IPS DF 6.9 (cell line): ENCODE measurements at places on chromosomes 7 and 10.

GRCh38 chr7:107196834-107197610, 28.2 kb downstream of the HBP1 start:
- DNase-seq, result no peak
- no peaks in the 10 kb centered on the region for H3K4me1 ChIP-seq
- H3K27me3 ChIP-seq, result no peaks in the 10 kb centered on the region
- no peaks in the 10 kb centered on the region; the same call in 1 of the 2 replicates for H3K36me3 ChIP-seq
- no peak overlapping the region for H3K27ac ChIP-seq

GRCh38 chr7:20224025-20224424, 6.8 kb upstream of the MACC1 start:
- H3K36me3 ChIP-seq, result no peaks in the 10 kb centered on the region
- no peak for DNase-seq
- peaks cover 4% of the 10 kb centered on the region; the same call in 1 of the 2 replicates for H3K4me1 ChIP-seq
- no peaks in the 10 kb centered on the region for H3K27me3 ChIP-seq
- no peak overlapping the region for H3K27ac ChIP-seq

DNA sequence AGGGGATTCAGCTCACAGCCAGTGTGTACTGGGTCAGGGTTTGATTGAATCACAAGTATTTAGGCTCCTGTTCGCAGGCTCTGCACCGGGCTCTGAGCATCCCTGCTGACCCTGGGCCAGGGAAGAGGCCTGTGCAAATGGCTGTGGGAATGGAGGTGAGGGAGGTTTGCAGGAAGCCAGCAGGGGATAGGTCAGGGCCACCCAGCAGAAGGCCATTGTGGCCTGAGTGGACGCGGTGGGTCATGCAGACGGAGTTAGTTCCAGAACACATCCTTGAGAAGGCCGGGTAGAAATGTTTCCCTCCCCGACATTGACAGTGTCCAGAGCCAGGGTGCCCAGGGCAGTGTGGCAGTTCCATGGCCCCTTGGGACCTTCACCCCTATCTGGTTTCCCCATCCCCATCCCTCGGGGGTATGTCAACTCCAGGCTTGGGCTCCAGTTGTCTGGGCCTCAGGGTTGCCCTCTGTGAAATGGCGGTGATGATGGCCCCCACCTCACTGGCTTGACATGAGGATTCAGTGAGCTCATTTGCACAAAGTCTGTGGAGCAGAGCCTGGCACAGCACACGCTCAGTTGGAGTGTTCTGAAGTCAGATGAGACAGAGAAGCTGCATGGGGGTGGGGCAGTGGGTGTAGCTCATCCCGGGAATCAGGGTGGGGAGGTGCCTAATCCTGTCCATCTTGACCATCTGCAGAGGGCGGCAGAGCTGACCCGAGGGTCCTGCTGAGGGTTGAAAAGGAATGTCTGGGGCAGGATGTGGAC, 107.6 kb downstream of the ADCY1 start:
- H3K4me3 ChIP-seq, result no peak overlapping the region
- H3K27me3 ChIP-seq, result no peaks in the 10 kb centered on the region
- H3K4me1 ChIP-seq, result no peaks in the 10 kb centered on the region
- no peak for DNase-seq

DNA sequence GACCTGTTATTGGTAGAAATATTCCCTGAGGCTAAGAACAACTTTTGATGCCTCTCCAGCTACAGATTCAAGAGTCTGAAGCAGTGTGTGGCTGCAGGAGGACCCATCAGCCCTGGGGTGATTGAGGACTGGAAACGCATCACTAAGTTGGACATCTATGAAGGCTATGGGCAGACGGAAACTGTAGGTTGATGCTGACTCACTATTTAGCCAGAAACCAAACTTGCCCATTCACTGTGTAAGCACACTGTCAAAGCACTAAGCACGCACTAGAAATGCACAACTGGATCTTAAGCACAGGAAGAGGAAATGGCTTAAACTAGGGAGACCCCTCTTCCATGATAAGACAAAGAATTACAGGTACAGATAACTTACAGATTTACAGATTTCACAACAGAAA, 20.8 kb downstream of the ACSM6 start:
- no peak for DNase-seq
- H3K27me3 ChIP-seq, result no peaks in the 10 kb centered on the region
- no peaks in the 10 kb centered on the region for H3K36me3 ChIP-seq
- H3K4me1 ChIP-seq, result no peaks in the 10 kb centered on the region
- no peak overlapping the region for H3K27ac ChIP-seq

DNA sequence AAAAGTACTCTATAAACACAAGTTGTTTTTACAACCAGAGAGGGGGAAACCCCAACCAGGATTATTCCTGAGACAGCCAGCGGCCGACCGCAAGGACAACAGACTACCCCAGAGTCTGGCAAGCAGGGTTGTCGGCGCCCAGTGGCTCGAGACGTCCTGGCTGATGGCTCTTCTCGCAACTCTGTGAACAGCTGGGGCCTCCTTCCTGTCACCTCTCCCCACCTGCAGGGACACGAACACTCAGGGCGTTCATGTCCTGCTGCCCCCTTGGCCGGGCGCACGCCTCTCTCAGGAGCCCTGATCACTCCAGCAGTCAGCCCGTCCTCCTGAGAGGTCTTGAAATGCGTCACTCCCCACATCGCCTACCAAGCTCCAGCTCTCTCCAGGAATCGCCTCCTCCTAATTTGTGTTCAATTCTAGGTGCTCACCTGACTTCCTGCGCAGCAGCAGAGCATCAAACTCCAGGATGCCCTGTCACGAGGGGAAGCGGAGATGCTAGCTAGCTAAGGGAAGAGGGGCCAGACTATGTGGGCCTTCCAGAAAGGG, 66.4 kb upstream of the TNRC18 start:
- no peak for DNase-seq
- H3K27ac ChIP-seq, result no peak overlapping the region

DNA sequence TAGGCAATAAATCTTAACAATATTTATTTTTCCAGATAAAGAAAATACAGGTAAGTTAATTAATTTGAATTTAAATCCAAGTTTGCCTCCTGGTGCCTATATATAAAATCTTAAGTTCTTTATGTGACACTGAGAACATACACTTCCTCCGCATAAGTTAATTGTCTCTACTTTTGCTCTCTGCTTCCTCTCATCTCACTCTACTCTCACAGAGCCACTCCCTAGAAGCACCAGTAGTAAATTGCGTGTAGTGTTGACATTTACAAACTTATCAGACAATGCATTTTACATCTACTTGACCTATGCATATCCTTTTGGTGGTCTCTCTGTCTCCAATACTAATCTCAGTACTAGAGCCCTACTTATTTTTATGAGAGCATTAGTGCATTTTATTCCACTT, 144.5 kb downstream of the ETV1 start:
- H3K36me3 ChIP-seq, result no peaks in the 10 kb centered on the region
- no peak for DNase-seq
- H3K4me3 ChIP-seq, result no peak overlapping the region
- H3K4me1 ChIP-seq, result no peaks in the 10 kb centered on the region
- no peaks in the 10 kb centered on the region for H3K27me3 ChIP-seq
- no peak overlapping the region for H3K27ac ChIP-seq
